ENCODE measurements at places on chromosomes 1 and 21. TPM values are rescaled to one million over a fixed set of nuclear protein-coding genes. Genes with fewer than 3 reads are reported as not detected.

GRCh38 chr1:203593723-203594122, 32.9 kb upstream of the ATP2B4 start:
- no peak for DNase-seq

The C8B gene
- not detected for polyA plus RNA-seq

GRCh38 chr1:112700290-112701226, 6.4 kb downstream of the RHOC start:
- DNase-seq: peak; percentile 91

The LCE2A gene
- polyA plus RNA-seq: not detected

GRCh38 chr1:179821524-179821923, 56.1 kb downstream of the TOR1AIP2 start:
- no peak for DNase-seq

DNA sequence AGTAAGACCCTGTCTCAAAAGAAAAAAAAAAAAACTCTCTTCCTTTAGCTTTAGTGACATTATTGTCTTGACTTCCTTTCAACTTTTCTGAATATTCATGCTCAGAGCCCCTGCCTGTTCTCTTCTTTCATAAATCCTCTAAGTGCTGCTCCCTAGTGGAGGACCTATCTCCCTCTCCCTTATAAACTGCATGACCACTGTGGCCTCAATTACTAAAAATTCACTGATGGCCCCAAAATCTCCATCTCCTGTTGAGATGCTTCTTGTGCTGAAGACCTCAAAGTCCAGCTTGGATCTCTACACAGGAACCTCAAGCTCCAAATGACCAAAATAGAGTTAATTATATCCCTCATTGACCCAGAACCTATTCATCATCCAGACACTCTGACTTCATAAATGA, 7.8 kb downstream of the ITLN1 start:
- no peak for DNase-seq

The NUF2 gene
- 31.0 TPM for polyA plus RNA-seq

The C1QA gene
- 12.9 TPM for polyA plus RNA-seq

DNA sequence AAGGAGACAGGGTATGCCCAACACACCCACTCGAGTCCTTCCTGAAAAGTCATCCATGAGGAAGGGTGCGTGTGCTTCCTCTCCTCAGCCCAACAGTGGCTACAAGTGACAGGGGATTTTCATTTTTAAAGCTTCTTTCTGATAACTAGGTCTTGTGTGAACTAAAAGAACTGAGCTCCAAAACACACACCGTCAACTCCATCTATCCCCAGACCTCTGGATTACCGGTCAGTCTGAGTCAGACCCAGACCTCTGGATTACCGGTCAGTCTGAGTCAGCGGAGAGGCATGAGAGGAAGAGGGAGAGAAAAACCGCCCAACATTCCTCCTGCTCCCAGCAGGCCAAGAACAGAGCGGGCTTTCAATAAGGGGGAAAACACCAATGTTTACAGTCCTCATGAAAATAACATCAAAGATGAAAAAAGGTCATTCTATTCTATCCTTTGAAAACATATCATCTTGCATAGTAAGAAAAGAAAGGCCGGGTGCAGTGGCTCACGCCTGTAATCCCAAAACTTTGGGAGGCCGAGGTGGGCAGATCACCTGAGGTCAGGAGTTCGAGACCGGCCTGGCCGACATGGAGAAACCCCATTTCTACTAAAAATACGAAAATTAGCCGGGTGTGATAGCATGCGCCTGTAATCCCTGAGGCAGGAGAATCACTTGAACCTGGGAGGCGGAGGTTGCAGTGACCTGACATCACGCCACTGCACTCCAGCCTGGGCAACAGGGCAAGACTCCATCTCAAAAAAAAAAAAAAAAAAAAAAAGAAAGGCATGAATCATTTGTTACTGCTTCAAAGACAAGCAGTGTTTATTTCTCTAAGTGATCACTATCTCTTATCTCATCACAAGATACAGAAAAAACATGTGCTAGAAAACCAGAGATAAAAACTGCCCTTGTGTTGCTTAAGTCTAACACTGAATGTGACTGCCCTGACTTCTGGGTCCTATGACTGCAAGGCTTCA, 3.4 kb downstream of the PTTG1IP start:
- no peak for DNase-seq

GRCh38 chr1:1024771-1025699, 5.1 kb downstream of the AGRN start:
- no peak for DNase-seq

- DNase-seq: no peak
Observed at GRCh38 chr1:234841710-234842231, 231.8 kb upstream of the IRF2BP2 start.

GRCh38 chr1:200090252-200091159, 63.0 kb downstream of the NR5A2 start:
- DNase-seq: no peak

The STRIP1 gene
- polyA plus RNA-seq: 64.7 TPM

DNA sequence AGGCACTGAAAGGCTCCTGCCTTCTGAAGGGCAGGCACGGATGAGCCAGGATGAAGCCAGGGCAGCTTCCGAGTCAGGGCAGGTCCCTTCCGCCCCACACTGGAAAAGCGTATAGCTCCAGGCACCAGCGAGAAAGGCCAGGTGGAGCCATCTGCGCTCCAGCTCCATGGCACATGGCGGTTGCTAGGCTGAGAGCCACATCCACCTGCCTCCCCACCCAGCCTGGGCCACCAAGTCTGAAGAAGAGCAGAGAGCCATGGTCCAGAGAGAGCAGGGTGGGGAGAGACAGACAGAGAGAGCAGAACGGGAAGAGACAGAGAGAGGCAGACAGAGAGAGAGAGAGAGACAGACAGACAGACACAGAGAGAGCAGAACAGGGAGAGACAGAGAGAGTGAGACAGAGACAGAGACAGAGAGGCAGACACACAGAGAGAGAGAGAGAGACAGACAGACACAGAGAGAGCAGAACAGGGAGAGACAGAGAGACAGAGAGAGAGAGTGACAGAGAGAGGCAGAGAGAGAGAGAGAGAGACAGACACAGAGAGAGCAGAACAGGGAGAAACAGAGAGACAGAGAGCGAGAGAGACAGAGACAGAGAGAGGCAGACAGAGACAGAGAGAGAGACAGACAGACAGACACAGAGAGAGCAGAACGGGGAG, 5.2 kb downstream of the FNDC10 start:
- no peak for DNase-seq

The ADGRL2 gene
- 158 TPM for polyA plus RNA-seq

DNA sequence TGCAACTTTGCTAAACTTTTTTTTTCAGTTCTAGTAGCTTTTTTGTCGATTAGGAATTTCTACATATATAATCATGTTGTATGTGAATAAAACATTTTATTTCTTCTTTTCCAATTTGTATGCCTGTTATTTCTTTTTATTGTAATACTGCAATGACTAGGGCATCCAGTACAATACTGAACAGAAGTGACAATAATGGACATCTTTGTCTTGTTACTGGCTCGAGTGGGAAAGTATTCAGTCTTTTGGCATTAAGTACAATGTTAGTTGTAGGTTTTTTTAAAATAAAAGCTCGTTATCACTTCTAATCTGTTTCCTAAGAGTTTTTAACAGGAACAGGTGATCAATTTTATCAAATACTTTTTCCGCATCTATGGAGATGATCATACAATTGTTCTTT, 9.8 kb downstream of the STPG1 start:
- no peak for DNase-seq

DNA sequence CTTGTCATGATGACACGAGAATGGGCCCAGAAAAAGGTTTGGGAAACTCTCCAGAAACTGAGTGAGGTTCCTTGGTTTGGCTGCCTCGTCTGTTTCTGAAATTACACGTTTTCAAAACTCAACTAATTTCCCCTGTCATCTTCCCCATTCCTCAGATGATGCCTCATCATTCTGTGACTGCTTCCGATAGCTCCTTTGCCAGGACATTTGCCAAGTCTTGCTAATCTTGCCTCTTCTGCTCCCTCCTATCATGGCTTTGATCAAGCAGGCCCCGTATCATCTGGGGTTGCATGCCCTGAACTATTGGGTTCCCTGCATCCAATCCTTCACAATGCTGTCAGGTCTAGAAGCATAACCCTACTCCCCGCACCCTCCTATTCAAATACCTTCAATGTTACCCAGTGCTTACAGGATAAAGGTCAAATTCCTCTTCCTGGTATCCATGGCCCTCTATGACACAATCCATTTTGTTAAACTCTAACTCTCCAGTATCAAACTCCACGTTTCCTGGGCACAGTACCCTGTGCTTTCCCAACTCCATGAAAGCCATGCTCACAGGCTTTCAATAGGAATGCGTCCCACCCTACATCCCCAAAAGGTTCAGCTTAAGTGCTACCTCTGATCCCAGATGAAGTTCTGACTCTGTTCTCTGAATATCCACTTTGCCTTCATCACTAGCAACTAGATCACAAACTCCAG, 22.2 kb upstream of the TMEM200B start:
- DNase-seq: no peak

The CA6 gene
- 0.16 TPM for polyA plus RNA-seq

GRCh38 chr1:53754484-53755312, 15.7 kb upstream of the GLIS1 start:
- no peak for DNase-seq

The KCNK2 gene
- 3.1 TPM for polyA plus RNA-seq

The CDK18 gene
- polyA plus RNA-seq: 20.7 TPM

DNA sequence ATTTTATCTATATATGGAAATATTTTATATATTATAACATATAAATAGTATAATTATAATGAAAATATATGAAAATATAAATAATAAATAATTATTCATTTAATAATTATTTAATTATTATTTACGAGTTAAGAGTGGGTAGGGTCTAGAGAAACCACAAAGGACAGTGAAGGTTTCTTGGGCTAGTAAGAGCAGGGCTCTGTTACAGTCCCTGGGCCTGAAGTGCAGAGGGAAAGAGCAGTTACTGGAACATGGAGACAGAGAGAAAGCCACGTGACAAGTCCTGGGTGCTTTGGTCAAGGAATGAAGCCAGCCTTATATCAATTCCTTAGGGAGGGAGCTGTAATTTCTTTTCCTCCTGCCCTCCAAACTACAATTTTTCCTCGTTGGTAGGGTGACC, 117.2 kb upstream of the OLIG2 start:
- DNase-seq: no peak

The TTLL7 gene
- 3.4 TPM for polyA plus RNA-seq

The LDLRAD1 gene
- polyA plus RNA-seq: not detected

The S100A5 gene
- polyA plus RNA-seq: 1.3 TPM

DNA sequence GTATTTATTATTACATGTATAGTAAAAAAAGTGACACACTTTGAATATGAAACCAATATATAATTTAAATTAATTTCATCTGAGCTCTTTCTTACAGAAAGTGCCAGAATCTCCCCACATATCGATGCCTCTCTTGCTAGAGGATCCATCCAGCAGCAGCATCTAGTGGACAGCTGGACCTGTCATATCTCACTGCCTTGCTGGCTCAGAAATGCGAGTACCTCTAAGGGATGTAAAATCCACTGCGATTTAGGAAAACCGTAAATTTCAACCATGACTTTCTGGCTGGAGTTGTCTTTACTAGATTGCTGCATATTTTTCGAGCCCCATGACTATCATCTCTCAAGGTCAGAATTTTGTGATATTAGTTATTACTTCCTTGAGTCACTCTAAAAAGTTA, 333.8 kb downstream of the NEGR1 start:
- DNase-seq: no peak

- no peak for DNase-seq
Observed at GRCh38 chr1:95057351-95057750, 15.4 kb downstream of the ALG14 start.

GRCh38 chr21:38774152-38774551, 31.6 kb upstream of the ETS2 start:
- no peak for DNase-seq

The PRPF38A gene
- 79.0 TPM for polyA plus RNA-seq

DNA sequence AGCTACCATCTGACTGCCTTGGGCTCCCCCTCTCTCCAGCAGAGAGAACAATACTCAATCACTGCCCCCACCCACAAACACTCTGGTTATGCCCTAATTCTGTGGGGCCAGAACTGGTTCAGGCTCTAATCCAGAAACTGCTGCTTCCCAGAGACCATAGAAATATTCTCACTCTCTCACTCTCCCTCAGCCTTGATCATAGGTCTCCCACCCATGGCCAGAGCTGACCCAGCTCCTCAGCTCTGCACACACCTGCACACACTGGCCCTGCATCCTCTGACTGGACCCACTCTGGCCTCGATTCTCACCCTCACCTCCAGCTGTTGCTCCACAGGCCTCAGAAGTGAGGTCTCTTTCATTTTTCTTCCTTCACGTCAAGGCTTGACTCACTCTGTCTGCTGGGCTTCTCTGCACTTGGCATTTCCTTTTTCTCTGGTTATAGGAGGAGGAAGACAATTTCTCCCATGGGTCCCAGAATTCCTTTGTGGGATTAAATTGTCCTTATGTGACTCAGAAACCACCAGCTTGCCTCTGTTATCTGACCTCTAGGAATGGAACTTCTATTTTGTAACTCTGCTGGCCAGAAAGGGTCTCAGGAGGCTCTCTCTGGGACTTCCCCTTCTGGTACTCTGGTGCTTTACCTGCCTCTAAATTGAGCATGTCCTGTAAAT, 15.6 kb upstream of the ZMYM6 start:
- no peak for DNase-seq

DNA sequence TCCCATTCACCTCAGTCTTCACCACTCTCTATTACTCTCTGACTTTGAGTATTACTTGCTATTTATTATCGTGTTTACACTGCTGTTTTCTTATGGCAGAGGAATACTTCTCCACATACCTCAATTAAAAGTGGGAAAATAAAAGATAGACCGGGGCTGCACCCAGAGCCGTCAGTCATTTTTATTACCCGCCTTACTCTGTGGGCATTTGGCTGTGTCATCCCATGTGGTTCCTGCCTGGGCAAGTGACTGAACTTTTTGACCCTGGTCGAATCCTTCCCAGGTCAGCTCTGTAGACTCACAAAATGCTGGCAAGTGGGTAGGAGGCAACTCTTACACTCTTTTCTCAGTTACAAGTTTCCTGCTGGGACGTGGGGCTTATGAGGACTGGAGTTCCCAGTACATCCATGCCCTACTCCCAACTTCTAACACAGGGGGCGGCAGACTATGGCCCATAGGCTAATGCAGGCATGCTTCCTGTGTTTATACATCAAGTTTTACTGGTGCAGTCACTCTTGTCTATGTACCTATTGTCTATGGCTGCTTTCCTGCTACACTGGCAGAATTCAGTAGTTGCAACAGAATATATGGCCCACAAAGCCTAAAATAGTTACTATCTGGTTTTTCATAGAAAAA, 69.5 kb upstream of the KCND3 start:
- no peak for DNase-seq

DNA sequence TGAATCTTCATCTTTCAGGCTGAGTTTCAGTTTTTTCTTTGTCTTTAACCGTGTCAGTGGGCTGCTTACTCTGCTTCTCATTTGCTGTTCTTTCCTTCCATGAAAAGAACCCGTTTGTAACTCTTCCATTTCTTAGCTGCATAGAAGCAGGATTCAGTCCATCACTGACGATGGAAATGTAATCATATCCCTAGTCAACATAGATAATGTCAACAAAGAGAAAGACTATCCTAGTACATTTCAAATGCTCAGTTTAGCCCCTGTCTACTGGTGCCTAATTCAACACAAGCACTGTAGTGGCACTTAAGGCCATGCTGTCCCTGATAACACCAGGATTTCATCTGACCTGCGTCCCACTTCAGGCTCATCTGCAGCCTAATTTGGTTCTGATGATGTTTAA, 376 bp downstream of the GBP1 start:
- DNase-seq: no peak

The MED8 gene
- polyA plus RNA-seq: 40.4 TPM

GRCh38 chr1:63674238-63674864, 81.1 kb downstream of the PGM1 start:
- peak; percentile 56 for DNase-seq

The FCRL6 gene
- polyA plus RNA-seq: 0.49 TPM
